ENCODE measurements at places on chromosomes 5 and 9.

- DNase-seq: no peak
Measured at GRCh38 chr5:36108758-36109460, 42.2 kb upstream of the UGT3A2 start.

DNA sequence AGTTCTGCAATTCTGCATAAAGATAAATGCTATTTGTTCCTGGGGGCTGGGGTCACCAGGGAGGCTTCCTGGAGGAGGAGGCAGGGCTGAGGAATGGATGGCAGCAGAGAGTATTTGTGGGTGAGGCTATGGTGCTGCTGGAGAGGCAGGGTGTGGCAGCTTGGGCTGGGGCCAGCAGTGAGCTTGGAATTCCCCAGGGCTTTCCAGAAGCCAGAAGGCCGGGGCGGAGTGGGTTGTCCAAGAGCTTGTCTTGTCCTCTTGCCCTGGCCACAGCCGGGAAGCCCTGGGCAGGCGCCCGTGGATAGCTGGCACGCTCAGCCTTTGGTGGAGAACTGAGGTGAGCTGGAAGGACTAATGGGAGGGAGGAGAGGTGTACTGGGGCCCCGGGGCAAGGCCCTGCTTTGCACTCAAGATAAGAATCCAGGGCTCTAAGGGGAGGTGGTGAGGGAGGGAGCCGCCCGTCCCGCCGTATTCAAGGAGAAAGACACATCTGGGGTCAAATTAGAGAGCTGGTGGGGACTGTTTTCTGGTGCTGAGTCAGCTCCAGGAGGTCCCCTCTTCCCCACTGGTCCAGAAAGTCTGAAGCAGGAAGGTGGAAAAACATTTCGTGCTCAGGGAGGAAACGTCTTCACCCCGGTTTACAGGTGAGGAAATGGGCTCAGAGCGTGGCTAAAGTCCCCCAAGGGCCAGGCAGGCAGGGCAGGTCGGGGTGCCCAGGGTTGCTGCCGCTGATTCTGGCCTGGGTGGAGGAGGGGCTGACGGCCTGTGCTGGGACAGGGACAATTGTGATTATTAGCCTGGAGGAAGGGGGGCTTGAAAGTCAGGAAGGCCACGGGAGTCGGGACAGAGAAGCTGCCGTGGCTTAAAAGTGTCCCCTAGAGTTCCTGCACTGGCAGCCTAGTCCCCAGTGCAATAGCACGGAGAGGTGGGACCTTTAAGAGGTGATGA, 26.9 kb upstream of the CNOT6 start:
- no peak for DNase-seq

DNA sequence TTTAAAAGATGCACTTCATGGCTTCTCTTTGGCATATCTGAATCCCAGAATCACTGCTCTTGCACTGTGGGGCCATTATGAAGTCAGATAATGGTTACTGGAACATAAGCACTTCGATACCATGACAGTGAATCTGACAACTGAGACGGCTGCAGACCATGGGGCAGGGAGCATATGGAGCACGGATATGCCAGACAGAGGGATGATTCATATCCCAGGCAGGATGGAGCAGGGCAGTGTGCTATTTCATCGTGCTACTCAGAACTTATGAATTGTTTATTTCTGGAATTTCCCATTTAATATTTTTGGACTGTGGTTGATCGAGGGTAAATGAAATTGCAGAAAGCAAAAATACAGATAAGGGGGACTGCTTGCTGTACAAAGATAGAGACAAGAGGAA, 145.0 kb downstream of the EGFLAM start:
- DNase-seq: no peak

GRCh38 chr5:177330991-177331842, 19.5 kb upstream of the MXD3 start:
- DNase-seq: no peak

All from stimulated activated CD8-positive, alpha-beta memory T cell treated with anti-CD3 and anti-CD28 coated beads, Interleukin-2, amount 100 ng/mL, for 1 hour (primary cell).